Mesendoderm (in vitro differentiated cells): ENCODE measurements at places on chromosomes 4 and X.
A peak's percentile ranks its signal among the peaks of the same experiment; 100 is the strongest.

- H3K27ac ChIP-seq: no peak overlapping the region
- H3K4me3 ChIP-seq: no peak overlapping the region
- H3K36me3 ChIP-seq: no peaks in the 10 kb centered on the region
- no peak for DNase-seq
Observed at GRCh38 chrX:75276666-75277065, 2.8 kb downstream of the UPRT start.

DNA sequence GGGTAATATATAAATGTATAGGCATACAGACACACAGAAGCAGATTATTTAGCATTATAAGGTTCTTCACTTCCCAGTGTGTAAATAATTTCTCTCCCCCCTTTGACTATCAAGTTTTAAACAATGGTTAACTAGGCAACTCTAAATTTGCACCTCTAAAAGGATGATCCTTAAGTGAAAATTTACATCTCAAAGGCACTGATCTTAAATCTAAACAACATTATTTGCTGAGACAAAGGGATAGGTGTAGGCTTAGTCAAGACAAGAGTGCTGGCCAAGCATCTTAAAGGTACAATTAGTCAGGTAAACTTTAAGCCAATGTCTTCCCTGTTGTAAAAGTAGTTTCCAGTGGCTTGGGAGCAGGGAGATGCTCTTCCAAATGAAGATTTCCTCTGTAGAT lies 33.0 kb downstream of the NLRP2B start:
- peak; percentile 17 for DNase-seq
- H3K4me1 ChIP-seq: no peaks in the 10 kb centered on the region
- H3K27ac ChIP-seq: no peak overlapping the region
- no peaks in the 10 kb centered on the region for H3K27me3 ChIP-seq

DNA sequence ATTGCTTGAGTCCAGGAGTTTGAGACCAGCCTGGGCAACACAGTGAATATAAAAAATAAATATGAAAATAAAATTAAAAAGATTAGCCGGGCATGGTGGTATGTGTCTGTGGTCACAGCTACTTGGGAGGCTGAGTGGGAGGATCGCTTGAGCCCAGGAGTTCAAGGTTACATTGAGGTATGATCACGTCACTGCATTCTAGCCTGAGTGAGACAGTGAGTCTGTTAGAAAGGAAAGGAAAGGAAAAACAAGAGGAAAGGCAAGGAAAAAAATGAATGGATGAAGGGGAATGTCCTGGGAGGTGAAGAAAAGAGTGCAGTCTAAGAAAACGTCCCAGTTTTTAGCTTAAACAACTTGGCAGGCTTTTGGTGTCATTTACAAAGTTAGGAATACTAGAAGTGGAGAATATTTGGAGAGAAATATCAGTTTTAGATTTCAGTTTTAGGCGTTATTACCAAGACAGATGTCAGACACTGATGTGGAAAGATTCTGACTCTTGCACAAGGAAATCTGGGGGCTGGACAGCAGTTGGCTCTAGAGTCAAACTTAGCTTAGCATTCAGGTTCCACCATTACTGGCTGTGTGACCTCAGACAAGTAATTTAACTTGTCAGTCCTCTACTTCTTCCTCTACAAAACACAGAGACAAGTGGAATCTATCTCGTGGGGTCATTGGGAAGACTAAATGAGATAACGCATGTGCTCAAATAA lies 139.0 kb downstream of the TSPAN5 start:
- H3K27ac ChIP-seq: no peak overlapping the region
- no peaks in the 10 kb centered on the region for H3K36me3 ChIP-seq
- H3K4me3 ChIP-seq: no peak overlapping the region
- no peak for DNase-seq

GRCh38 chrX:78522601-78523000 lies 136.5 kb downstream of the RTL3 start:
- H3K4me3 ChIP-seq: no peak overlapping the region
- no peaks in the 10 kb centered on the region for H3K36me3 ChIP-seq
- H3K27me3 ChIP-seq: no peaks in the 10 kb centered on the region
- no peak overlapping the region for H3K27ac ChIP-seq
- no peaks in the 10 kb centered on the region for H3K4me1 ChIP-seq
- DNase-seq: no peak

- no peak overlapping the region for H3K4me3 ChIP-seq
- H3K4me1 ChIP-seq: no peaks in the 10 kb centered on the region
- DNase-seq: peak; percentile 7
- H3K27ac ChIP-seq: no peak overlapping the region
- no peaks in the 10 kb centered on the region for H3K27me3 ChIP-seq
Observed at GRCh38 chrX:18210470-18210869, 10.2 kb downstream of the BEND2 start.
